ENCODE measurements at places on chromosomes 4 and X.

DNA sequence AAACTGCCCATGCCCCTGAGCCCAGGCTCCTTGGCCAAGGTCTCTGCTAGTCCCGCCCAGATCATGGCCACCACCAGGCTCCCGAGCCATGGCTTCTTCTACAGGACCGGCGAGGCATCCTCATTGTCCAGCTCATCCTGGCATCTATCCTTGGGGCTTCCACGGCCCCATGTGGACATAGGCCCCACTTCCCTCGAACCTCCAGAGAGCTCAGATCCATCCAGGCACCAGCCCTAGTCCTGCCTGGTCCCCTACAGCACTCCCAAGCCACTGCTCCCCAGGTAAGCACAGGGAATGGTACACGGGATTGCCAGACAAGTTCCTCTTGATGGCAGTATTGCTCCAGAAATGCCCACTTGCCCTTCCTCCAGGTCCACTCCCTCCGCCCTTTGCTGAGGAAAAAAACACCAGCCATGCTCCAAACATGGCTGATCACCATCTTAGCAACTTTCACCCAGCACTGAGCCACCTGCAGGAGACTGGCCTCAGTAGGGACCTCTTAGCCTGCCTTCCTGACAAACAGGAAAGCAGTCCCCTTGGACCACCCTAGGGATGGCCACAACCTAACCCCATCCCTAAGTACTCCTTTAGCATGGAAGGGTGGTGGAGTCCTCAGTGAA lies 272.1 kb upstream of the AGTR2 start:
- DNase-seq, result no peak

DNA sequence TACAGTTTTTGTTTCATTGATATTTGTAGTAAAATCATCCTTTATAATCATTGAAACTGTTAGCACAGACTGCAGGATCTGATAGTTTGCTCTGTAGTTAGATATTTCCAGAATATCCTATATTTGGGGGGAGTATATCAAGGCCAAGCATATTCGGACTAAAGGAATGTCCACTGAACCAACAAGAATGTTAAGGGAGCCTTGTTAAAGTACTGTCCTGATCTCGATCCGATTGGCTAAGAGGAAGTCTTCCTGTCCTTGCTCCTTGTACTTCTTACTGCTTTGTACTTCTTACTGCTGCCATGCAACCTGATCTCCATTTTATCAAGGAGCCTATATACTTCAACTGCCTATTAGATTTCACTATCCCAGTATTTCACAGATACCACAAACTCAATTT lies 449.3 kb downstream of the RPA4 start:
- no peak for DNase-seq

DNA sequence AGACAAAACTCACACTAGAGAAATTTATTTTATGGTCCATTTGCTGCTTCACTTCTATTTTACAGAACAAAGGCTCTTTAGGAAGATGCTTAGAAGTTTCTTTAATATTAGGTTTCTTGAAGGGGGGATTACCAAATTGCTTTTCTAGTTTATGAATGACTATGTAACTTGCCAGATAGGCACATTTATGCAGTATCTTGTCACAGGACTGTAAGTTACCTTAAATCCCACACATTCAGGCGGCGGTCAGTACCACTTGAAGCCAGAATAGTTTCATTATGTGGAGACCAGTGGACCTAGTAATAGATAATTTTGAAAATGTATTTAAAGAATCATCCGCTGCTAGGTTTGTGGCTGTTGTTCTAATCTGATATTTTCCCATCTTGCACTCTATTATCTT lies 18.3 kb downstream of the RBBP7 start:
- no peak for DNase-seq

DNA sequence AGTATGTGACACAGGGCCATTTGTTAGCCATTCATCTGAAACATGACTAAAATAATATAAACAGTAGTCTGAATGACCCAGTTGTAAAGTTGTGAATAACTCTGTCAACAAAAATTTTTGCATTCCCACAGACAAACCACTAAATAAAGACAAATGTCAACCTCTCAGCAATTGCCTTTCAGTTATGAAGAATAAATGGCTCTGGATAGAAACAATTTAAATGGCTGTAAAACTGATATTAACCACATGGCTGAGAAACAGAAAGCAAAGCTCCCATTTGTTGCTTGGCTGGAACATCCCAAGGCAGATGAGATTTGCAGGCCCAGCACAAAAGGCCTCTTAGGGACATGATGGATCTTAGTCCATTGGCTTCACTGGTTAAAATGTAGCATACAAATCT lies 296.3 kb downstream of the GALNTL6 start:
- DNase-seq, result no peak

Data from stimulated activated CD4-positive, alpha-beta T cell treated with anti-CD3 and anti-CD28 coated beads, Interleukin-4, amount 100 ng/mL, for 1 hour (primary cell).